Brain microvascular endothelial cell (primary cell): ENCODE measurements at places on chromosomes 11 and 22.
A peak's percentile ranks its signal among the peaks of the same experiment; 100 is the strongest.

DNA sequence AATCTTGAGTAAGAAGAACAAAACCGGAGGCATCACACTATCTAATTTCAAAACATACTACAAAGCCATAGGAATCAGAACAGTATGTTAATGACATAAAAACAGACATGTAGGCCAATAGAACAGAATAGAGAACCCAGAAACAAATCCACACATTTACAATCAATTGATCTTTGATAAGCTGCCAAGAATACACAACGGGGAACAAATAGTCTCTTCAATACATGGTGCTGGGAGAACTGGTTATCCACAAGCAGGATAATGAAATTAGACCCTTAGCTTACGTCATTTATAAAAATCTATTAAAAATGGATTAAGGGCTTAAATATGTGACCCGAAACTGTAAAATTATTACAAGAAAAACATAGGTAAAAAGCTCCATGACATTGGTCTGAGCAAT, 417.7 kb downstream of the INSC start:
- no peak for DNase-seq

GRCh38 chr22:38443628-38444521, 11.1 kb downstream of the KCNJ4 start:
- DNase-seq: no peak

DNA sequence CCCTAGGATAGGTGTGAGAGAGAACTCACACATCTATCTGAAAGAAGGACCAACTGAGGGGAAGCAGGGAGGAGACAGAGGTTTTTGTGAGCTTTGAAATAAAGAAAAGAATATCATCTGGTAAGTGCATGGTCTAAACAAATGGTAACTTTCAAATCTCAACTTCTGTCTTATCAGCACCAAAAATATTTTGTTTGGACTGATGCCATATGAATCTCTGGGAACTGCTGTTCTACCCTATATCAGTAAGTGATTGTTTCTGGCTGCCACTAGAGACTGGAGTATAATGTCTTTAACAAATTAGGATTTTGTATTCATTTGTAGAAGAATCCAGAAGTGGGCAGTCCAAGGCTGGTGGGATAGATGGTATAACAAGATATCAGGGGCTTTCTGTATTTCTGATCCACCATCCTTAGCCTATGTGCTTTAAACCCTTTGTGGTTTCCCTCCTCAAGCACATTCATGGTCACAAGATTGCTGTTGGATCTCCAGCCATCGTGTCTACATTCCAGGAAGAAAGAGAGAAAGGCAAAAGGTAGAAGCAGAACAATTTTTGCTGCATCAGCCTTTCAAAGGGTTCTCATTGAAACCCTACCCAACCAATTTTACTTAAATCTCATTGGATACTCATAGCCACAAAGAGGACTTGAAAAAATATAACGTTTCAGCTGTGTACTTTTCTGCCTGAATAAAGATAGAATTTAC, 4.7 kb downstream of the HEPHL1 start:
- DNase-seq: peak; percentile 56

DNA sequence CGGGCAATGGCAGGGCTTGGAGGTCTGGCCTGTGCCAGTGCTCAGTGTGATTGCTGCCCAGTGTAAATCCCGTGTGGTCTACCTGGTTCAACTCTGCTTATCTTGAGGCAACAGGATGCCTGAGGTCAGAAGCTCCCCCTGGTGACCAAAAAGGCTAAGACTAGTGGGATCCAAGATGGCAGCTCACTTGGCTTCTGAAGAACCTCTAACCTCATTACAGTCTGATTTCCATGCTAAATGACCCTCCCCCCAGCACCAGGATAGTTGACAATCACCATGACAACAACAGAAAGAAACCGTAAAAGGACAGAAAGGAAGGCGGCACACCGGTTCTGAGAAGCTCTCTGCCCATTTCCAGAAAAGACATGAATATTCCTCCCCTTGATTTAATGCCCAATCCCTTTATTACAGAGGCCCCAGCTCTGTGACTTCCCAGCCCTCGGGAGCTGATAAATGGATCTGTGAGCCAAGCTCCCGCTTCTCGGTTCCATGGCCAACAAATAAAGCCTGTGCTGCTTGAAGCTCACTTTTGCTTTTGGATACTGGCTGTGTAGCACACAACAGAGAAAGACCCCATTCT, 398.4 kb downstream of the CTTN start:
- DNase-seq: no peak

DNA sequence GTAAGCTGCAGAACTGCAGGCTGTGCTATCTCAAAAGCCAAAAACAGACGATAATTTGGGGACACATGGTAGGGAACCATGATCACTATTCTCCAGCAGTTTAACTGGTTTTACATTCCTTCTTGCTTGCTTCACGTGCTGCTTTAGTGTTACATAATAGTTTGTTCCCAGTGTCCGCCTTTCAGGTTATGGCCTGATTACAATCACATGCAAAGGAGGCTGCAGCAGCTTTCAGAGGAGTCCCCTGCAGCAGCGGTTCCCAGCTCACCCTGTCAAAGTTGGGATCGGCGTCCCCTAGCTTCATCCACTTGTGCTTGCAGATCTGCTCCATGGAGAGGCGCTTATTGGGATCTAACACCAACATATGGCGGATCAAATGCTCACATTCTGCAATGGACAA, 39.2 kb upstream of the APOA1 start:
- no peak for DNase-seq

DNA sequence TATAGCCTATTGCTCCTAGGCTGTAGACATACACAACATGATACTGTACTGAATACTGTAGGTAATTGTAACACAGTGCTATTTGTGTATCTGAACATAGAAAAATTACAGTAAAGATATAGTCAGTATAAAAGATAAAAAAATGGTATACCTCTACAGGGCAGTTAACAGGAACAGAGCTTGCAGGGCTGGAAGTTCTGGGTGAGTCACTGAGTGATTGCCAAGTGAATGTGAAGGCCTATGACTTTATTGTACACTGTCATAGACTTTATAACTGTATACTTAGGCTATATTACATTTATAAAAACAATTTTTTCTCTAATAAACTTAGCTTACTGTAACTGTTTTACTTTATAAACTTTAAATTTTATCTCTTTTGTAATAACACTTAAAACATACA, 332.4 kb upstream of the ARHGAP42 start:
- DNase-seq: peak; percentile 20

GRCh38 chr11:94494126-94494680, 419 bp downstream of the ANKRD49 start:
- no peak for DNase-seq

DNA sequence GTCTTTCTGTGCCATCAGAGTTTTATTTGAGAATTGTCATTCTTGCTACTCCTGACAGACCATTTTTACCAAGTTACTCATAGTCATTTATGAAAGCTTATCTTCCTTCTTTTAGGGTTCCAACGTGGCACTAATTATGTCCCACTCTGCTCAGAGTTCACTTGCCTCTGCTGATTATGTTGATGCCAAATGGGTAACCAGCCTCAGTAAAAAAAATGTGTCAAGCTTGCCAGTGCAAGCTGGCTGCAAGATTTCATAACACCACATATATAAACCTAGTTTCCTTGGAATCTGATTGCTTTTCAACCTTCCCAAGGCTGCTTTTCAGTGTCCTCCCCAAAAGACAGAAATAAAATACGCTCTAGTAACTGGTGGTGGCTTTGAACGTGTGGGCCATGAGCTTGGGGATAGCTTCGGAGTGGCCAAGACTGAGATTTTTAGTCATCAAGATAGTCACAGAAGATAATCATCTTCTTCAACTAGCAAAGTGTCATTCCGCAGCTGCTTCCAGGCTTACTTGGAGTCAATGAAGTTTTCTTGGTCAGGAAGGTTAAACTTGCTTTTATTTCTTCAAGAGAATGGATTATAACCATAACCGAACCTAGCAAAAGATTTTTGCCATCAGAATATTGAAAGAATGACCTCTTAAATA, 29.5 kb upstream of the APOA1 start:
- no peak for DNase-seq

- DNase-seq: no peak
Observed at GRCh38 chr11:130066338-130066737, 3.4 kb upstream of the APLP2 start.

DNA sequence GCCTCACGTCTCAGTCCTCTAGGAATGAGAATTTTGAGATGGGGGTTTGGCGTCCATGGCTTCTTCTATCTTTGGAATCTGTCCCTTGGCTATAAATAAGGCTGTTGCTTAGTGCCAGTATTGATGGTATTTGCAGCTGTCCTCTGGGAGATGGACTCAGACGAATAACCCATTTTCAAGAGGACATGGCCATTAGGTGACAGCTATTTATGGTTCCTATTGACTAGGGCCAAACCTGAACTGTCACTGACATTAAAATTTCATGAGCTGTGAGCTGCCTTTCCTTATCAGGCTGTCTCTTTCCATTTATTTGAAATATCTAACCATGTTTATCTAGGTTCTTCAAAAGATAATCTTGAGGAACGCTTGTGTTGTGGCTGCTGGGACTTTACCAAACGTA, 92.7 kb downstream of the NAV2 start:
- no peak for DNase-seq

DNA sequence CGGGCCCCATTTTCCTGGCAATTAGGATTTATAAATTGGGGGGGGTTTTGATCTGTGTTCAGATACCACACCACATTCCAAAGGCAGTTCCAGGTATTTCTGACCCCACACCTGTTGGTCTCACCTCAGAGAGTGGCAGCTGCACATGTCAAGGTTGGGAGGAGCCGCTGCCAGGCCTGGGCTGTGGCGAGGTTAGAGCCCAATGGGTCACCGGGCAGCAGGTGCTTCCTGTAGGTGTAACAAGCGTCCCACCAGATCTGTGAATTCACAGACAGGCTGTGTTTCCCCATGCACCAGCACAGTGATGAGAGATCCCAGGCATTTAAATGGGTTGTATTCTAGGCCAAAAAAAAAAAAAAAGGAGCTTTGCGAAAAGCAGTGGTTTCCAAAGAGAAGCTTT, 58.6 kb downstream of the CABIN1 start:
- no peak for DNase-seq

DNA sequence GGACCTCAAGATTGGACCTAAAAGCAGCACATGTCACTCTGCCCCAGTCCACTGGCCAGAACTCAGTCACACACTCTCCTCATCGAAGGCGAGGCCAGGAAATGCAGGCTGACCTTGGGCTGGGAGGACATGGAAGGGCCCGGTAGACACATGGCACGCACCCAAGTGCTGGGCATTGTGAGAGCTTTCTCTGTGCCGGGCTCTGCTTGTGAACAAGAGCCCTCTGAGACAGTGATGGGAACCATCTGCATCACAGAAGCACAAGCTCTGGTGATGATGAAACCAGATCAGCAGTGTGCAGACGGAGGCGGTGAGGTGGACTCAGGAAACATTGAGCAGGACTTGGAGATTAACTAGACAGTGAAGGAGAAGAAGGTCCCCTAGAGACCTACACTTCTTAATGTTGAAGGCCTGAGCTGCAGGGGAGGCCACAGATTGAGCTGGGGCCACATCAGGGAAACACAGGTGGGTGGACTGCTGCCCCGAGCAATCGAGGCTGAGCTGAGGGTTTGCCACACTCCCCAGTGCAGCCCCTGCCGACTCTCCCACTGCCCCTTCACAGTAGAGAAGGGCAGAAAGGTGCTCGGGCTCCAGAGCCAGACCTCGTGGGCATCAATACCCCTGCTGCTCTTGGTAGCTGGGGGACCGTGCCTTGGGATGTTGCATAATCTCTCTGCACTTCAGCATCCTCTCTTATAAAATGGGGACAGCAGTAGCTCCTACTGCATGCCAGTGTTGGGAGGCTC, 1460.5 kb downstream of the TBC1D22A start:
- DNase-seq: no peak

DNA sequence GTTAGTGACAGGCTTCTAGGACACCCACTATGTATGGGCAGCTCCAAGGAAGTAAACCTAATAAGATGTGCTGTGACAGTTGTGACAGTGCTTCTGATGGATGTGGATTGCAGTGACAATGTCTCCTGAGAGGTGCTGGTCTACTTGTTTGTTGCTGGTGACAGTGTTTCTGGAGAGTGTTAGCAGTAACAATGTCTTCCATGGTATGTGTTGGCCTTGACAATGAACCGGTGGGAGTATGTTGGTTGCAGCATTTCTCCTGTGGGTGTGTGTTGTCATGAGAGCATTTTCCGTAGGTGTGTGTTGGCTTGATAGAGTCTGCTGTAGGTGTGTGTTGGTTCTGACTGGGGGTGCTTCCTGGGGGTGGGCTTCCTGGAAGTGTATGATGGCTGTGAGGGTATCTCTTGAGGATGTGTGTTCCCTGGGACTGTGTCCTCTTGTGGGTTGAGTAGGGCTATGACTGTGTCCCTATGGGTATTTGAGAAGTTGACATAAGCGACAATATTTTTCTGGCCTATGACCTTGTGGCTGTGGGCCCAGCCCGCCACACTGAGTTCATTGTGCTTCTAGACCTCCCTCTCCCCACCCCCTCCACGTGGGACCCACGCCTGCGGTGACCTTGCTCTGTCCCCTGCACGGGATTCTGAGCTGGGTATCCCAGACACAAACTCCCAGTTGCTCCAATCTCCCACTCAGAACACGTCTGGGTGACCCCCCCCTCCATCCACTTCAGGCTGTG, 1.2 kb downstream of the DCHS1 start:
- DNase-seq: no peak

DNA sequence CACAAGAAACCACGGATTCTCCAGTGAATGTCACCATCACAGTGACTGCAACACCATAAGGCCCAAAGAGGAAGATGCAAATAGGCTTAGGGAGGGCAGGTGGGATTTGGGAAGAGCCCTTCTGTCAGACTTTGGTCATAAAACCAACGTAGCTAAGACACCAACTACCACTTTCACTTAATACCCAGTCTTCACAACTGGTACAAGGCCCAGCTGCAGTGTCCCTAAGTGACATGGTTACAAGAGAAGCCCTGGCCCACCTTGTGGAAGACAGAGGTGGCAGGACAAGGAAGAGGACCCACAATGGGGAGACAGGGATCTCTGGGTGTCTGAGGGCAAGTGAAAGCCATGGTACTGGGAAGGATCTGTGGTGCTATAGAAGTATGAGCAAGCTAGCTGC, 10.0 kb downstream of the VSIG10L2 start:
- no peak for DNase-seq

GRCh38 chr11:117825538-117826189, 1.1 kb upstream of the FXYD2 start:
- DNase-seq: no peak

DNA sequence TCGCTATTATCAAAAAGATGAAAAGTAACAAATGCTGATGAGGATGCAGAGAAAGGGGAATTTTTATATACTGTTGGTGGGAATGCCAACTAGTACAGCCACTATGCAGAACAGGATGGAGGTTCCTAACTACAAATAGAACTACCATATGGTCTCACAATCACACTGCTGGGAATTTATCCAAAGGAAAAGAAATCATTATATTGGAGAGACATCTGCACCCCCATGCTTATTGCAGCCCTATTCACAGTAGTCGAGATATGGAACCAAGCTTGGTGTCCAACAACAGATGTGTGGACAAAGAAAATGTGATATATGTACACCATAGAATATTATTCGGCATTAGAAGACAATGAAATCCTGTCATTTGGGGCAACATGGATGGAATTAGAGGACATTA, 19.6 kb upstream of the POU2AF2 start:
- no peak for DNase-seq
